Germinal center (tissue), 1 donor: ENCODE measurements at places on chromosomes 2 and 18.
A peak's percentile ranks its signal among the peaks of the same experiment; 100 is the strongest.

DNA sequence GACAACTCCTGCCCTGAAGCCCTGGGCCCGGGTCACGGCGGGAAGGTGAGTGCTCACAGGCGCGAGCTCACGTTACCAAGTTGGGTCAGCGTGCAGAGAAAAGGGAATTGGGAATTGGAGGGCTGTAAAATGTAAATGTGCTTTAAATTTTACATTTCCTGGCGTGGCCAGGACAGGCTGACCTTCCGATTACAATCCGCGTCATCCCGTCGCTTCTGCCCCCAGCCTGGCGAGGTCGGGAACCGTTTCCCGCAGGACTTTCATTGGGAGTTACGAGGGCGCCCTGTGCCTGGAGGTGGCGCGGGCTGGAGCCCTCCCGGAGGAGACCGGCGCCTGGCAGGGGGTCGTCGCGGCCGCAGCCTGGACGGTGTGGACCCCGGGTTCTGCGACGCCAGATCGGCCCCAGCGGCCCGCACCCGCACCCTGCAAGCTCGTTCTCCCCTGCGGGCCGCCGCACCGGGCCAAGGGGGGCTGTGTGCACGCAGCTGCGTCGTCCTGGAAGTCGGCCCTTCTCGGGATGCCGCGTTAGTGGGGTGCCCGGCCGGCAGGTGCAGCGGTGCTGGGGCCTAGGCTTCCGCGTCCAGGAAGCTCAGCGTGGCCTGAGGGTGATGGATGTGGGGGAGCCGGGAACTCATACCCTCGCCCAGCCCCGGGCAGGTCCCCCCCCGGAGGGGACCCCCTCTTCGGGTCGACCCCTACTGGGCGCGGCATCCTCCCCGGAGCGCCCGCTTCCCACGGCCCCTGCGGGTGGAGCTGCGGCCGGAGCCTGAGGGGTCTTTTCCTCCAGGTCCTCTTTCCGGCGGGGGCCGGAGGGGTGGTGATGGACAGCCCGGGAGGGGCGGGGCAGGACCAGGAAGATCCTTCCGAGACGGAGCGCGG is 63.9 kb downstream of the LRRFIP1 start:
- DNase-seq = no peak

DNA sequence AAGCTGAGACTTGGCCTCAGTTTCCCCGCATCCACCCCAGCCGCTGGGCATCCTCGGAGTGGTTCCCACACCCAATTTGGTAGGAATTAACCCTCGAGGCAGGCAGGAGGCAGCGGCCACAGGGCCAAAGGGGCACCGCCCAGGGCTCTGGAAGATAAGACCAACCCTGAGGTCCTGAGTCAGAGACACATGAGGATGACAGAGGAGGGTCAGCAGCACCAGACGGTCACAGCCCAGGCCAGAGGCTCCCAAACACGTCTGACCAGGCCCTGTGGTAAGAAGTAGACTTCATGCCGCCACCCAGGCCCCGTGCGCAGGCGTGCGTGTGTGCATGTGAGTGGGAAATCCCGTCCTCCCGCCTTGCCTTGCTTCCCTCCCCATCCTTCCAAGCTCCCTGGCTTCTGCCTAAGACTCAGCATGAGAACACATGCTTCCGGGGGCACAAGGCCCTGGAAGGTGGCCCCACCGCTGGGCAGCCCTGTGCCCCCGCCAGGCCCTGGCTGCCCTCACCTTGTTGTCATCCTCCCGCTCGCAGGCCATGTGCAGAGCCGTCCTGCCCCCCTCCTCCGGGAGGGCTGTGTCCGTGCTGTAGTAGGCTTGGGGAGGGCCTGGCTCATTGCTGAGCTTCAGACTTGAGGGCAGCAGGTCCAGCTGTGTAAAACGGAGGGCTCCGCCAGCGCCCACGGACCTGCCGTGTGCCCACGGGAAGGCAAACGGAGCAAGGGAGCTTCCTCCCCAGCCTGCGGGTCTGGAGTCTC is 46.3 kb downstream of the ANKMY1 start:
- no peak for DNase-seq

- no peak for DNase-seq
These were observed 137.9 kb downstream of the ATAD2B start for GRCh38 chr2:23789012-23789411.

GRCh38 chr2:121472470-121472993 is 58.1 kb upstream of the RNU4ATAC start:
- DNase-seq = no peak

DNA sequence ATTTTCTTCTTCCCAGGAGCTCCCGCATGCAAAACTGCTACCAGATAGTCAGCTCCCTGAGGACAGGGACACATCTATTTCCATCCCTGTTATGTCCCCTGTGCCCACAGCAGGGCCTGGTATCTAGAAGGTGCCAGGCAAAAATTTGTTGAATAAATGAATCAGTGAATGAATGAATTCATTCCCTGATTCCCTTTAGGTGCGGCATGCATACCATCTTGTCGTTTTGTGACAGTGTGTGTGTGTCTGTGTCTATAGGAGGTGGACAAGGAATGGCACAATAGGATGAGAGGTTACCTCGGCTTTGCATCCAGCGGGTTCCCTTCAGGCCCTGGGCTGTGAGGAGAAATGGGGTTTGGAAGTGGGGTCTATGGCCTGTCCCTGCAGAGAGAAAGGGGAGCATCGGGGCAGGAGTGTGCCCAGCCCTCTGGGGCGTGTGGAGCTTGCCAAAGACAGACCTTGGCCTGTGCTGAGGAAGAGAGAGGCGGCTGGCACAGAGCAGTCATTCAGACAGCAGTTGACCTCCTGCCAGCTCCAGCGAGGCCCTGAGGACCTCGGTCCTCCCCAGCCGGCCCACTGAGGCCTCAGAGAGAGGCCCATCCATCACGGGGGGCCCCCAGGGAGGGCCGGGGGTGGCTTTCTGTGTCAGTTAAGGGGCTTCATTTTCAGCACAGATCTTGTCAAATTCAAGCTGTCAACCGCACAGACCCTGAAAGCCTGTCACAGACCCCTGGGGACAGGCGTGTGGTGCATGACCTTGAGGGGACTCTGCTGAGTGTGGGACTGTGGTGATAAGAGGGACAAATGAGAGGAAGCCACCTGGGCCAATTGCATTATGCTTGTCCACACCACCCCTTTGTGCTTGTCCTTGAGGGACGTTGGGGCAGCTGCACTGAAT is 125.9 kb upstream of the CXCR4 start:
- DNase-seq = no peak

- no peak for DNase-seq
These were observed 513 bp downstream of the TRIP12 start for GRCh38 chr2:229921101-229921891.

GRCh38 chr18:50473881-50474280 is 86.0 kb upstream of the MAPK4 start:
- DNase-seq = no peak

DNA sequence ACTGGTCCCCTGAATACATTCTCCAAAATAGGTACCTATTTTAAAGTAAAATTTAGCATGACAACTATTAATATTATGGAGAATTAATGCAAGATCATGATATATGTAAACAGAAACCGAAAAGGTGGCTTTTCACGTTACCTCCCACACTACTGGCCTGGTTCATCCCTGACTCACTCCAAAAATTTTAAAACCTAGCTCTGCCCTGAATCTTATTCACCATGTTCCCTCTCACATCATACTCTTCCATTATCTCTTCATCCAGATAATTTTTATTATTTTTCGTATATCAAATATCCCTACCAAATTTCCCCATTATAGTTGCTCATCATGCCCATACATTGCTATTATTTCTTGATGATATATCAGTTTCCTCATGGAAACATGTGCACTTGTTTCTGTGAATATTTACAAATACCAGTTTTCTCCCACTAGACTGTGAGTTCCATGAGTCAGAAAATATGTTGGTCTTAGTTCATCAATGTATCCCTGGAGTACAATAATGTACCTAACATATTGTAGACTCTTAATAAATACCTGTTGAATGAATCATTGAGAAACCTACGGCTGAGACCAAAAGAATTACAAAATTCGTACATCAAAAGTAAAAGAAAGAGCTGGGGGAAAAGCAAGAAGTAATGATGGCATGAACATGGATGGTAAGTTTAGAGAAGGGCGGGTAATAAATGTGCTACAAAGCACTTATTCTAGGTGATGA is 360.1 kb upstream of the CHAC2 start:
- no peak for DNase-seq

- DNase-seq = no peak
These were observed 377.9 kb downstream of the CMPK2 start for GRCh38 chr2:6487765-6488164.

DNA sequence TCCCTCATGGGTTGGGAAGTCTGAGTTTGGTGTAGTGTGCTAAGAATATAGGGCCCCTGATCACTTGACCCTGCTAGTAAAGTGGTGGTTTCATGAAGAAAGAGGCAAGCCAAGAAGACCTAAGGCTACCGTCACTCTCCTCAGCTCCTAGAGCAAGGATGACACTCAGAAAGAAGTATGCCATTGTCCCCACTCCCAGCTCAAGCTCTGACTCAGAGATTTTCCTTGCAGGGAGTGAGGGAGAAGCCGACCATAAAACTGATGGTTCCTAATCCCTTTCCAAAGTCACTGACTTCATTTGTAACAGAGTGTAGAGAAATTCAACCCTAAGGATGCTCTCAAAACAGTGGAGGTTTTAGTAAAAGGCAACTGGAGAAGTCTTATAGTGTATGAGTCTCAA is 80.9 kb downstream of the ICA1L start:
- DNase-seq = no peak

DNA sequence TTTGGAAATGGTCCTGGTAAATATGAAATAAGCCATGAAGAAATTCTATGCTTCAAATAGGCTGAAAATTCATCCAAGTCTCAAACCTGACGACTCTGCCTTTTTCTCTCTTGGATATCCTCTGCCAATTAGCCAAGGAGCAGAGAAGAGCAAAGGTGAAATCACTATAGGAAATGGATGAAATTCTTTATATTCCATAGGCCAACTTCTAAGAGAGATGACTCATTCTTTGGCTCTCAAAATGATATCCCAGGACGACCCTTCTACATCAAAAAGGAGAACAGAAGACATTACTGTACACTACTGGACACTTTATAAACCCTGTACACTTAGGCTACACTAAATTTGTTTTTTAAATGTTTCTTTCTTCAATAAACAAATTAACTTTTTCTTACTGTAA is 22.7 kb downstream of the PDE1A start:
- no peak for DNase-seq

DNA sequence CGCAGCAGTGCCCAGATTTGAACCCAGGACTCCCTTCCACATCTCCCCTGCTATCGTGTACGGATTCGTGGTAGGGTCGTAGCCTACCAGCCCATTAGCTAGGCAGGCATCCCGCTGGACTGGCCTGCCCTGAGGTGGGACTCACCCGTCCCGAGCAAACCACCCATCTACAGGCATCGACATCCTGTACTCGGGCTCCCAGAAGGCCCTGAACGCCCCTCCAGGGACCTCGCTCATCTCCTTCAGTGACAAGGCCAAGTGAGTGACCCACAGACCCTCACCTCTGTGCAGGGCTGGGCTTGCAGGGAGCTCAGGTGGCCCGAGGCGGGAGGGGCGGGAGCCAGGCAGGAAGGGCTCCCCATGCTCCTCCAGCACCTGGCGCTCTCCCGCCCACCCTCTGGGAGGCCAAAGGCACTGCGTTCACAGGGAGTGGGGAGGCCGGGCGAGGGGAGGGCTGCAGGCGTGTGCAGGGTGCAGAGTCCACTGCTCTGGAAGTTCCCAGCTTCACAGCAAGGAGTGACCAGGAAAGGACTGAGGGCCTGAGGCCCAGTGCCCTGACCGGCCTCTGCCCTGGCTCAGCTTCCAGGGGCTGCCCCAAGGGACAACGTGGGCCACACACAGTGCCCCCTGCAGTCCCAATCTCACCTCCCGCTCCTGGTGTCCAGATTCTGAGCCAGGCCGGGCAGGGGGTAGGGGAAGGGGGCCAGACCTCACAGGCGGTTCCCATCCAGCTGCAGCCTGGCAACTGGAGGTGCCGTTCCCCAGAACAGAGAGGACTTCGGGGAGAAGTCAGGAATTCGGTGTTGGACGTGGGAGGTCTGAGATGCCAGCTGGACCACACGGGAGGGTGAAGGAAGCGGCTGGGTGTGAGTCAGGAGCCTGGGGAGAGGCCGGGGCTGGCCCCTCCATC is 5.4 kb downstream of the AGXT start:
- DNase-seq = no peak

DNA sequence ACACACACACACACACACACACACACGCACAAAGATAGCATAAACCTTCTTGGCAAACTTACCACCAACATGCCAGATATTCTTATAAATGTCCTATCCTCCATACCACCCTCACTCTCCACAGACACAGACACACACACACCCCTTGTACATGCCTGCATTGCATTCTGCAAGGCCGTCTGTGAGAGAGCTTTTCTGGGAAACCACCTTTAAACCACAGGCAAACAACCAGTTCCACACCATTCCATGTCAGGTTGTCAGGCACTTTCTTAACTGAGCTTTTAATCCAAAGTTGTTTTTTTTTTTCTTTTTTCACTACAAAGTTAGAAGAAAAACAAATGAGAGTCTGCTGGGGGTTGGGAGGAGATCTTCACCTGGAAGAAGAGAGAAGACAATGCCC is 221.1 kb downstream of the C1D start:
- DNase-seq = no peak

- no peak for DNase-seq
These were observed 145.0 kb downstream of the ZBTB7C start for GRCh38 chr18:48263914-48264902.

- DNase-seq = no peak
These were observed 26.2 kb upstream of the KDM3A start for GRCh38 chr2:86414996-86415395.

- no peak for DNase-seq
These were observed 67.3 kb upstream of the SH3RF3 start for GRCh38 chr2:109061736-109062135.

DNA sequence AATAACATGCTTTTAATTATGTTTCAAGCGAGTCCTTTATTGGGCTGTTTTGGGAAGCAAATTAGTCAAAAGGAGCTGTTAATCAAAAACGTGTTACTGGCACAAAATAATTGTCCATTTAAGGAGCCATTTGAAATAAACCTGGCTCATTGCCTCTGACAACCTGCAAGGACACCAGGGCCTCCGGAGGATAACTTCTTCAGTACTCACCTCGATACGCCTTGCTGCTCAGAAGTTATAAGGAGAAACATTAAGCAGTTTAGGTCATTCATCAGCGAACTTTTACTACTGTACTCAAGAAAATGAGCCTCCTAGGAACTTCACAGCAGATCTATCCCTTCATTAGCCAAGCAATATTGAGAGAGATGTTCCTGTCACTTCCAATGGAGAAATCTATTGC is 1579.2 kb upstream of the ACVR2A start:
- no peak for DNase-seq

DNA sequence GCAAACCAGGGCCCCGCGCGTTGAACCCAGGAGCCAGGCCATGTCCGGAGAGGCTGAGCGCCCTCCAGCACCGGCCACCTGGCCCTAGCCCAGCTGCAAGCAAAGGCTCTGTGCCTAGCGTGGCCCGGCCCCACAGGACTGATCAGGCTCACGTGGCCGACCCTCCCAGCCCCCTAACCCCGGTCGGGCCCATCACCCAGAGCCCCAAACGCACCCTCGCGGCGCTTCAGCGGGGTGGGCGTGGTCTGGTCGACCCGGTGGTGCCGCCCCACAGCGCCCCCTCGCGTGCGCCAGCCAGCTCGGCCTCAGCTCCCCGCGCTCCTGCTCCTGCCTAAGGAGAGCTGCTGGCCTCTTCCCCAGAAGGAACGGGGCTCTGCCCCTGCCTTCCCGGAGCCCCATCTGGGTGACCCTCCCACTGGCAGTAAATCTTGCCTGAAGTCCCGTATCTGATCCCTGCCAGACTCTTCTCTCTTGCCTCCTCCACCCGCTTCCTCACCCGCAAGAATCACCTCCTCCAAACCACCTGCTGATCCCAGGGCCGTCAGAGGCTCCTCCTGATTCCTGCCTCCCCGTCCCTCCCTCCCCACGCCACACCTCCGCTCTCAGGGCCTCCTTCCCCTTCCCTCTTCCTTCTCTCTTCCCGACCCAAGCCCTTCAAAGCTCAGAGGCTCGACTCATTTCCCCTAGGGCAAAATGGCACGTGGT is 12.3 kb upstream of the TEX51 start:
- DNase-seq = peak; percentile 86
